ENCODE measurements at places on chromosomes 11 and 22.

DNA sequence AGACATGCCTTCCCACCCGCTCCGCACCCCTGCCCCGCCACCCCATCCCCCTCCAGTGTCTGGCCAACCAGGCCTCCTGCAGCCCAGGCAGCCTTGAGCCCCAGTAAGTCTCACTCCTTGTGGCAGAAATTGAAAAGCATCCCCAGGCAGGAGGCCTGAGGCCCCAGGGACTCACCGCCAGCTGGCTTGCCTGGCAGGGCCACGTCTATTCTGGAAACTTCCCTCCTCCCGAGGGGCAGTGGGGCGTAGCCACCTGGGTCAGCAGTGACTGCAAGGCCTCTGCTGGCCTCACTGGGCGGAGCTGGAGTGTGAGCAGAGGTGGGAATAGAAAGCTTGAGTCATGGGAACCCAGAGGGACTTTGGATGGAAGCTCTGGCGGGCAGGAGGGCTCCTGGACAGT is 26.3 kb downstream of the ANO1 start:
- DNase-seq = no peak

DNA sequence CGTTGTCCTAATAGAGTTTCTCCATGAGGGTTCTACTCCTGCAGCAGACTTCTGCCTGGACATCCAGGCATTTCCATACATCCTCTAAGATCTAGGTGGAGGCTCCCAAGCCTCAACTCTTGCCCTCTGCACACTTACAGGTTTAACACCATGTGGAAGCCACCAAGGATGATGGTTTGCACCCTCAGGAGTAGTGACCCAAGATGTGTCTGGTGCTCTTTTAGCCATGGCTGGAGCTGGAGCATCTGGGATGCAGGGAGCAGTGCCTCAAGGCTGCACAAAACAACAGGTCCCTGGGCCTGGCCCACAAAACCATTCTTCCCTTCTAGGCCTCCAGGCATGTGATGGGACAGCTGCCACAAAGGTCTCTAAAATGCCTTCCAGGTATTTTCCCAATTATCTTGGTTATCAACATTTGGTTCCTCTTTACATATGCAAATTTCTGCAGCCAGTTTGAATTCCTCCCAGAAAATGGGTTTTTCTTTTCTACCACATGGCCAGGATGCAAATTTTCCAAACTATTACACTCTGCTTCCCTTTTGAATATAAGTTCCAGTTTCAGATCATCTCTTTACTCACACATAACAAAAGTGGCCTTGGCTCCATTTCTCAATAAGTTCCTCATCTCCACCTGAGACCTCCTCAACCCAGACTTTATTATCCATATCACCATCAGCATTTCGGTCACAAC is 69.5 kb upstream of the GNAZ start:
- no peak for DNase-seq

DNA sequence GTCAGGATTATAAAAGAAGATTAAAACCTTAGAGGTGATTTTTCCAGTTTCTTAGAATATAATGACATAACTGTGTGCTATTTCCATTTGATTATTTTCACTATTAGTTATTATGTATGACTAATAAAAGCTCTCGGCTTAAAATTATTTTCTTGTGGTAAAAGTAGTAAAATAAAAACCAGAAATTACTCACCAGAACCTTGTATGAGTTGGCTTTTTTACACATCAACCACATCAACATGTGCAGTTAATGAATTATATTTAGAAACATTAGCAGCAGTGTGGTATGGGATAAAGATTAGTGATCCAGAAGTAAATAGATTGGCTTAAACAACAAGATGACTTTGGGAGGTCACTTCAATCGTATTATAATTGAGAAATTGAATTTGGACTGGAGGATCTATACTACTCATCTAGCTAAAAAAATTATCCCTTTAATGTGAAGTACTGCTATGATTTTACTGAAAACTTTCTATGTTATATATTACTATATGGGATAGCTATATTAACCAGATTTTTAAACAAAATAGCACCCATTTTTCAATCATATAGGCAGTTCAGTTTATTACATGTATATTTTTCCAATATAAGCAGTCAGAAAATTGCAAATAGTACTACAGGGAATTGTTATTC is 2.8 kb upstream of the BCO2 start:
- DNase-seq = no peak

- DNase-seq = no peak
Measured at GRCh38 chr11:119829402-119829801, 100.4 kb upstream of the NECTIN1 start.

- no peak for DNase-seq
Measured at GRCh38 chr11:118641397-118642019, 34.1 kb downstream of the PHLDB1 start.
